Stimulated activated CD8-positive, alpha-beta memory T cell treated with anti-CD3 and anti-CD28 coated beads, Interleukin-7, amount 100 ng/mL, for 1 hour (primary cell): ENCODE measurements at places on chromosomes 3 and 15.

DNA sequence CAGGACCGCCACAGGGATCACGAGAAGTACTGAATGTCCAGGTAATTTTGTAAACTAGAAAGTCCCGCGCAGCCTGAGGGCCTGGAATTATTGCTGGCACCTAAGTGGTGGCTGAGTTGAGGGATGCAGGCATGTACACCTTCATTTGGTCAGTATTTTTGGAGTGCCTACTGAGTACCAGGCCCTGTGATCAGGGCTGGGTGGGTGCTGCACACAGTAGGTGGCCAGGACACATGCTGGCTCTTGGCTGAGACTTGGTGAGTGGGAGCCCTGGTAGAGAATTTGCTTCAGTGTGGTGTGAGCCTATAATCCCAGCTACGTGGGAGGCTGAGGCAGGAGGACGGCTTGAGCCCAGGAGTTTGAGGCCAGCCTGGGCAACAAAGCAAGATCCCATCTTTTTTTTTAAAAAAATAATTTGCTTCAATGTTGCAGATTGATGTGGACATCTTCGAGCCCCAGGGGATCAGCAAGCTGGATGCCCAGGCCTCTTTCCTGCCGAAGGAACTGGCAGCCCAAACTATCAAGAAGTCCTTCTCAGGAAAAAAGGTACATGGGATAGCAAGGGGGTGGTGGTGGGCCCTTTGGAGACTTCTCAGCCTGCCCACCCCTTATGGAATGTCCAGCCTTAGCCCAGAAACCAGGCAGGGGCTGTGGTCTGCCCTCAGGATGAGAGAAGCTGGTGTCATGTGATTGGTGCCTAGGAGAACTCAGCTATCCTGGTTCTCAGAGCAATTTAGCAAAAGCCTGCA lies 2.6 kb downstream of the ITIH1 start:
- DNase-seq, result no peak

GRCh38 chr3:25854214-25854613 lies 64.3 kb downstream of the OXSM start:
- no peak for DNase-seq

DNA sequence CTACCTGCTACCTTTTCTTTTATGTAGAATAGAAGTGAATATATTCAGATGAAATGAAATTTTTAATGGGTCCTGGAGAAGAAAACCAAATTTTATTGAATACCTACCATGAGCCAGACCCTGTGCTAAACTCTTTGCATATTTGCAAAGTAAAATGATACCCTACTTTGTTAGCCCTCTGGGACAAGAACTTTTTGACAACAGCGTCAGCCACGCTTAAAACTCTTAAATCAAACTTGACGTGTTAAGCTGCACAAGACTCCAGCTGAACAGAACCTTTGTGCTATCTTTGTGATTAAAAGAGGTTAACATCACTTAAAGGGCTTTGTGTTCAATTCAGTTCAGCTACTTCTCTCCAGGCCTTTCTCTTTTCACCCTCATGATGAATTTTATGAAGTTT lies 316.5 kb downstream of the MEX3B start:
- DNase-seq, result no peak

- DNase-seq, result no peak
These were observed 124.3 kb upstream of the CPNE4 start for GRCh38 chr3:132159145-132159544.

GRCh38 chr3:123783050-123783689 lies 101.0 kb downstream of the MYLK start:
- no peak for DNase-seq

DNA sequence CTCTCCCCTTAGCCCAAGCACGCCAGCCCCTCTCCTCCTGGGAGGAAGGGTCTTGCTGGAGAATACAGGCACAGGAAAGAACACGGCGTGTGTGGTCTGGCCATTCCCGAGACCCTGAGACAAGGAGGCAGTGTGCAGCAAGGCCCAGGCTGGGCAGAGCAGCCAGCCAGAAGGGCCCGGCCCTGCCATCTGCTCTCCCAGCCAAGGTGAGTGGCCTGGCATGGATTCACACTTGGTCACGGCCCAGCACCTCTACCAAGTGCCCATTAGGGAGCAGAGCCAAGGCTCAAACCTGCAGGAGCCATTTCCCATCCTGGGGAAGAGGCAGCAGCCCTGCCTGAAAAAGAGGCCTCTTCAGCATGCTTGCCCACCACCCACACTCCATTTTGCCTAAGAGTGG lies 28.6 kb downstream of the MEGF11 start:
- no peak for DNase-seq

- DNase-seq, result no peak
These were observed 430.7 kb upstream of the RBMS3 start for GRCh38 chr3:28850186-28850585.

- no peak for DNase-seq
These were observed 62.9 kb downstream of the SLC28A2 start for GRCh38 chr15:45314960-45315359.

- DNase-seq, result no peak
These were observed 54.9 kb downstream of the CNTN4 start for GRCh38 chr3:2153547-2153946.

GRCh38 chr3:46935168-46935858 lies 41.2 kb downstream of the CCDC12 start:
- no peak for DNase-seq

DNA sequence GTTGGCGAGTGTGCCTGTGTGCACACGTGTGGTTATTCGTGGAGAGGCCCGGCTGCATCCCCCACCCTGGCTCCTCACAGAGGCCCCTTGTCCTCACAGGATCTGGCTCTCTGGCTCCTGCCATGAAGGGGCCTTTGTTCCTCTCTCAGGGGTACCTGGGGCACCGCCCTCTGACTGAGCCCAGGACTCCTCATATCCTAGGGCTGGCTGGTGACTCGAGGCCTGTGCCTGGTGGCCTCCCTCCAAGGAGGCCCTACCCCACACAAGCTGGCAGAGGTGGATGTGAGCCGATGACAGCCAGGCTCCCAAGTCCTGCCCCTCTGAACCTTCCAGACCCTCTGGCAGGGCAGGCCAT lies 10.0 kb downstream of the PRKCD start:
- DNase-seq, result no peak

- DNase-seq, result no peak
These were observed 18.0 kb upstream of the SECISBP2L start for GRCh38 chr15:49064281-49064653.

DNA sequence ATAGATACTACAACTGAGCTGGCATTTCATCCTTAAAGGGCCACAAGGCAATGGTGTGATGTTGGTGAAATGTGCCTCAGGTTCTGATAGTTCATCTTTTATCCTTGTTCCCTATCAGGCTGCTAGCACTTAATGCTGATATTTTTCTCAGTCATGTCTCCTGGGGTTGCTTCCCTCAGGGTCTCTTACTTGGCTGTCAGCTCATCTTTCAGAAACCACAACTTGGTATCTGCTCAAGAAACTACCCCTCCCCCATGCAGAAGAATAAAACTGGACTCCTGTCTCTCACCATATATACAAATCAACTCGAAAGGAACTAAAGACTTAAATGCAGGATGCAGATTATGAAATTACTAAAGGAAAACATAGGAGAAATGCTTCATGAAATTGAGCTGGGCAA lies 308.1 kb downstream of the CHST2 start:
- no peak for DNase-seq

DNA sequence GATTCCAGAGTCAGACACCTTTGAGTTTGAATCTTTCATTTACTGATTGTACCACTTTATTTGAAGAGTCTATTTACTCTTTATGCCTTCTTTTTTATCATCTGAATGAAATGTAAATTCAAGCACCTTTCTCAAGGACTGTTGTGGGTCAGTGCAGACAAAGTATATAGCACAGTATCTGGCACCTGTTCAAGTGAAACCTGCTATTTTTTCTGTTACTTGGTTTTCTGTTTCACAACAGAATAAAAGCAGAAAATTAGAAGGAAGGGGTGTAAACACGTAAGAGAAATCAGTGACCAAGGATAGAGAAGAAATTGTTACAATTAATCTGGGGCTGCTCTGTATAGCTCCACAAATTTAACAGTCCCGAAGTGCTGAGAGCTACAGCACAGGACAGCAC lies 357.4 kb downstream of the RSL24D1 start:
- no peak for DNase-seq

GRCh38 chr3:9897408-9898372 lies 5.0 kb upstream of the IL17RE start:
- DNase-seq, result no peak

- DNase-seq, result no peak
These were observed 176.8 kb downstream of the EPHA6 start for GRCh38 chr3:96991231-96991630.

GRCh38 chr15:52658955-52659354 lies 20.2 kb downstream of the ATOSA start:
- DNase-seq, result no peak

- DNase-seq, result no peak
These were observed 64.6 kb upstream of the GALNT15 start for GRCh38 chr3:16109929-16110328.

GRCh38 chr15:101126618-101127505 lies 125.0 kb downstream of the CHSY1 start:
- no peak for DNase-seq

GRCh38 chr3:154584974-154585373 lies 155.0 kb upstream of the GPR149 start:
- no peak for DNase-seq

GRCh38 chr3:194532591-194532990 lies 45.8 kb upstream of the ATP13A3 start:
- DNase-seq, result no peak

DNA sequence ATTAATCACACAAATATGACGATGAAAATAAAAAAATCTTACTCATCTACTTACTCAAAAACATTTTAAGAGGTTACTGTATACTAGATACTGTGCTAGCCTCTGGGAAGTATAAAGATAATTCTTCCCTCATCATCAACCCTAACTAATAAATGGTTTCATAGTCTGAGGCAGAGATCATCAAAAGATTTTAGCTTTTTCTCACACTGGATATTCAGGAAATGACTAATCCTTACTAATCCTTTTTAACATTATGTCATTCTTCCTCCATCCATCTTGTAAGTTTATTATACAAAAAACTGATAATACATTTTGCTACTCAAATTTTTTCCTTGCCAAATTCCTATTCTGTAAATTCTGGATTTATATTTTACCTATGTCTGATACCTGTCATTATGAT lies 29.7 kb downstream of the ACAD11 start:
- no peak for DNase-seq

DNA sequence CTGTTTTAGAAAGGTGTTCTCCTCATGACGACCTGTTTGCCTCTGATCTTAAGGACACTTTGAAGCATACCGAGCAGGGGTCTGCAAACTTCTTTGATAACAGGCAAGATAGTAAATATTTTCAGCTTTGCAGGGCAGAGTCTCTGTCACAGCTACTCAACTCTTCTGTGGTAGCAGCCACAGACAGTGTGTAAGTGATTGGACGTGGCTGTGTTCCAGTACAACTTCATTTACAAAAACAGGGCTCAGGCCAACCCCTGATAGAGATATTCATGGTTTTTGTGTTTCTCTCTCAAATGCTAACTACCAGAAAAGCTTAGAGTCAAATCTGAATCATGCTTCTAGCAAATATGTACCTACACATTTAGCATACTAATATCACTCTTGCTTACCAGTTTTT lies 51.5 kb downstream of the TGFBR2 start:
- no peak for DNase-seq

DNA sequence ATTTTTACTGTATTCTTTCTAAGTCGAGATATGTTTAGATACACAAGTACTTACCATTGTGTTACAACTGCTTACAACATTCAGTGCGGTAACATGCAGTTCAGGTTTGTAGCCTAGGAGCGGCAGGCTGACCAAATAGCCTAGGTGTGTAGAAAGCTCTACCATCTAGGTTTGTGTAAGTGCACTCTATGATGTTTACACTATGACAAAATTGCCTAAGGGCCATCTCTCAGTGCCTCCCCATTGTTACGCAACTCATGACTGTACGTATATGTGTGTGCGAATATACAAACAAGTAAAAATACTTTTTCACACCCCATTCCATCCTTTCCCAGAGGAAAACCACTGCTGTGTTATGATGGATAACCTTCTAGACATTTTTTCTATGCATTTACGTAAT lies 44.3 kb downstream of the PXYLP1 start:
- DNase-seq, result no peak

DNA sequence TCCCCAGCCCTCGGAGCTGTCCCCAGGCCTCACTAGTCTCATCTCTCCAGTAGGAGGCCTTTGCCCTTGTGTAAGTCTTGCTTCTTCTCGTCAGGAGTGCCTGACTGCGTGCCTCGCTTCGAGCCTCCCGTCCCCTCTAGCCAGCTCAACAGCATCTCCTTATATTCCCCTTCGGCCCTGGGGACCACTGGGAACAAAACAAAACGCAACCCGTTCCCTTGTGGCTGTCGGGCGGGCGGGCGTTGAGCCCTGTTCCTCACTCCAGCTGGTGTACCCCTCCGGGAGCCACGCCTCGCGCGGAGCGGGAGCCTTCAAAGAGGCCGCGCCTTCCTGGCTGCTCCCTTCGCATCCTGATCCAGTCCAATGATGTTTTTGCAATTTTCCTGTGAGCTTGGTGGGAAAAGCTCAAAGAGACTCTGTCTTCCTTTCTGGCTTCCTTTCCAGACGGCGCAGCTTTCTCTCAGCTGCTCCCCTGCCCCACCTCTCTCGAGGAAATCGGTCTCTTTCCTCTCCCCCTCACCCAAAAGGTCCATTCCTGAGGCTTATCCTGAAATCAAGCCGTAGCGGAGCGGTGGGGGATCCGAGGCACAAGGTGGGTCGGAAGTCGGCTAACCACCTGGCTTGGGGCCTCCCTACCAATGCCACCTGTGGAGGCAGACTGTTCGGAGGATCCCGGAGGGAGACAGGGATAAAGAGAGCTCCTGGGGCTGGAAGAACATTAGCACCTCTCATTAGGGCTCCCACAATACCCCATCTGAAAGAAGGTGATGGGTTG lies 33.4 kb upstream of the SRP14 start:
- DNase-seq, result no peak

- no peak for DNase-seq
These were observed 731.4 kb downstream of the PLOD2 start for GRCh38 chr3:145429546-145429945.

DNA sequence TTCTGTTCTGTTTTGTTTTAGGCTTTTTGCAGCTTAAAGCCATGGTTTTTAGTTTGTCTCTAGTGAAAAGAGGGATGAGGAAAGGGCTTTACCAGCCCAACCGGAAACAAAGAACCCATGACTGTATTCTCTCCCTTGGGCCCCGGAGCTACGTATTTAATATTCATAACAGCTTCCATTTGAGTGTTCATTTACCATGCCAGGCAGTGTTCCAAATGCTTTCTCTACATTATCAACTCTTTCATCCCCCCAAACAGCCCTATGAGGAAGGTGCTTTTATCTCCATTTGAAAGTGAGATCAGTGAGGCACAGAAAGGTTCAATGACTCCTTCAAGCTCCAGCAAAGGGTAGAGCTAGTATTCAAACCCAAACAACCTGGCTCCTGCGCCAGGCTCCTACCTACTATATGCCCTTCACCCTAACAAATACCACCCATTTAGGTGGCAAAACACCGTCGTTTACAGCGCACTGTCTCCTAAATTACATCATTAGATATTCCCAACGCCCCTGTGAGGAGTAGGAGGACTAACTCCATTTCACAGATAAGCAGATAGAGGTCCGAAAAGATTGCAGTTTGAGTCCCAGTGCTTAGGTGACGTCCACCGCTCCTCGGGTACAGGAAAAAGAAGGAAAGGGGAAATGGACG lies 27.9 kb downstream of the GTPBP8 start:
- no peak for DNase-seq

GRCh38 chr3:127961963-127962362 lies 46.9 kb downstream of the KBTBD12 start:
- DNase-seq, result no peak
